ENCODE measurements at places on chromosomes 6 and 20.
A peak's percentile ranks its signal among the peaks of the same experiment; 100 is the strongest.

DNA sequence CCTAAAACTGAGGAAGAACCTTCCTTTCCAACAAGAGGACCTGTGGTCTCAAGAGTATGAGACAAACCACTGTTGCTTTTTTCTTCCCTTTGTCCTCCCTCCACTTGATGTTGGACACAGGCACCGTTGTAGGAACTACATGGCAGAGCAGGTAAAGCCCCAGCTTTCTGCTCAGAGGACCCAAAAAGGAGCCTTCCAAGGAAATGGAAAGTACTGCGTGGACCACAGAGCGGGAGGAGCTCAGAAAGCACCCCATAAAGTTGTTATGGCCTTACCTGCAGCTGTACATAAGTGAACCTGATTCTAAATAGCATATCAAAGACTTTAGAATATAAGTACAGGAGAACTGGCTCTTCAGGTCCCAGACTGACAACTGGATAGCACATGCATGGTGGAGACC, 29.4 kb downstream of the TMEM74B start:
- H3K27ac ChIP-seq, result no peak overlapping the region
- peaks cover 10% of the 10 kb centered on the region for H3K4me1 ChIP-seq
- no peak for DNase-seq
- H3K4me3 ChIP-seq, result no peak overlapping the region
- peaks cover 36% of the 10 kb centered on the region for H3K36me3 ChIP-seq

GRCh38 chr20:35768731-35769664, 2.8 kb upstream of the PHF20 start:
- DNase-seq, result no peak
- peak overlapping the region; percentile 100 for H3K27ac ChIP-seq
- H3K27me3 ChIP-seq, result no peaks in the 10 kb centered on the region
- H3K36me3 ChIP-seq, result peaks cover 15% of the 10 kb centered on the region
- peak overlapping the region; percentile 93 for H3K4me3 ChIP-seq
- H3K4me1 ChIP-seq, result peaks cover 43% of the 10 kb centered on the region

DNA sequence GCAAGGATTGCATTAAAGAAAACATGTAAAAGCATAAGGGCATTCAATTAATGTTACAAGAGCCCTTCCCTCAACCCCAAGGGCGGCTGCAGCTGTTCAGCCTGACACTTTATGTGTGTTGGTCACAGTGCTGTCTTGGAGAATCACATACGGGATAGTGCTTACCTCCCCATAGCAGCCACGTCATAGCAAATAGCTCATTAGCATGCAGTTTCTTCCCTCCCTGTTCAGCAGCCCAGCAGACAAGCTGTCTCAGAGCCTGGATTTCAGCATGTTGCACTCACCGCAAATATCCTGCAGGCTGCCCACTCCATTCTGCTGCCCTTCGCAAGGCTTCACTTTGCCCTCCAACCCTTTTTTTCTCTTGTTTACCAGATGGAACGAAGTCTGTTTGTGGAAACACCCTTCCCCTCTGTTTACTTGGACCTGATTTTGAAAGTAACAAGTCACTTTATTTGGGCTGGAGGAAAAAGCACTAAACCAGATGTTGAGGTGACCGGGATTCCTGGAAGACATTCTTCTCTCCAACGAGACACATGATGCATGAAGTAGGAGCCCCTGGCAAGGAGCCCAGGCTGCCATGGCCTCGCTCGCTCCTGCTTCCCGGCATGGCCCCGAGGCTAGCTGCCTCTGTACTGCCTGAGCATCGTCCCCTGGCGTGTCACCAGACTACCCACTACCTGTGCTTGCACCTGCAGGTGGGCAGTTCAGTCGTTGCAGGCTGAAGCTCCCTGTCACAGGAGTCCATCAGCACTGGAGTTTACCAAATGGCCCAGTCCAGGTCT, 151.6 kb upstream of the GMDS start:
- no peak overlapping the region for H3K27ac ChIP-seq
- H3K4me1 ChIP-seq, result no peaks in the 10 kb centered on the region

GRCh38 chr6:16494793-16495192, 256.4 kb downstream of the GMPR start:
- no peak for DNase-seq
- H3K27me3 ChIP-seq, result no peaks in the 10 kb centered on the region
- H3K4me3 ChIP-seq, result no peak overlapping the region
- peaks cover 31% of the 10 kb centered on the region for H3K4me1 ChIP-seq
- H3K36me3 ChIP-seq, result no peaks in the 10 kb centered on the region
- H3K27ac ChIP-seq, result no peak overlapping the region

DNA sequence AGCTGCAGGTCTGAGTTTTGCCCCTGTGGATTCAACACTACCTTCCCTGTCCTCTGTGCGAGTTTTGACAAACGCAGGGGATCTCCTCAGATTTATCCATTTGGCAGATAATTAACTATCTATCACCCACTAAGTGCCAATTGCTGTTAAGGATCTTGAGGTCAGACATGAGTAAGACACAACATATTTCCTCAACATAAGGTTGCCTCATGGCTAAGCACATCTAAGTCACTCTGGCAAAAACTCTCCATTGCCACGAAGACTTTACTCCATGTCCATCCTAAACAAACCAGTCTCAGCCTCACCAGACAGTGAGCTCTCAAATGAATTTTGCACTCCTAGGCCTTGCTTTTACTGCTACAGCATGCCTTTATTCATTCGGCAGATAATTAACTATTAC, 408.4 kb downstream of the MAFB start:
- H3K4me3 ChIP-seq, result no peak overlapping the region
- H3K27me3 ChIP-seq, result peaks cover 6% of the 10 kb centered on the region
- H3K4me1 ChIP-seq, result no peaks in the 10 kb centered on the region
- no peaks in the 10 kb centered on the region for H3K36me3 ChIP-seq

DNA sequence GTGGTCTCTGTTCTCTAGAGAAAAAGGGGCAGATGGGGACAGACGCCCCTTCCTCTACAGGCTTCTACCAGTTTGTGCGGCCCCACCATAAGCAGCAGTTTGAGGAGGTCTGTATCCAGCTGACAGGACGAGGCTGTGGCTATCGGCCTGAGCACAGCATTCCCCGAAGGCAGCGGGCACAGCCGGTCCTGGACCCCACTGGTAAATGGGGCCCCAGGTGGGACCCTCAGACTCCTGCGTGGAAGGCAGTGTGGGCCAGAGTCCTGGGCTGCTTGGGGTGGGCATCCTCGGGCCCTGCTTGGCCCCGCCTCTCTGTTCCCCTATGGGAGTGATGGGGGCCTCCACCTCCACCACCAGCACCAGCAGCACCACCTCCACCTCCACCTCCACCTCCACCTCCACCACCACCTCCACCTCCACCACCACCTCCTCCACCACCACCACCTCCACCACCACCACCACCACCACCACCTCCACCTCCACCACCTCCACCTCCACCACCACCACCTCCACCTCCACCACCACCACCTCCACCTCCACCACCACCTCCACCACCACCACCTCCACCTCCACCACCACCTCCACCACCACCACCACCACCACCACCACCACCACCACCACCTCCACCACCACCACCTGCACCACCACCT, 3.2 kb upstream of the TNFRSF6B start:
- peak; percentile 52 for DNase-seq
- H3K27me3 ChIP-seq, result no peaks in the 10 kb centered on the region
- H3K4me3 ChIP-seq, result no peak overlapping the region
- no peaks in the 10 kb centered on the region for H3K36me3 ChIP-seq
- no peaks in the 10 kb centered on the region for H3K4me1 ChIP-seq
- H3K27ac ChIP-seq, result peak overlapping the region; percentile 66

- no peaks in the 10 kb centered on the region for H3K36me3 ChIP-seq
- H3K4me1 ChIP-seq, result peaks cover 38% of the 10 kb centered on the region
- DNase-seq, result no peak
- peaks cover 14% of the 10 kb centered on the region for H3K27me3 ChIP-seq
These were observed 74.0 kb upstream of the PTPN1 start for GRCh38 chr20:50436052-50436656.

GRCh38 chr6:33717934-33718455, 6.5 kb upstream of the UQCC2 start:
- DNase-seq, result no peak
- H3K27me3 ChIP-seq, result peaks cover 9% of the 10 kb centered on the region
- H3K36me3 ChIP-seq, result no peaks in the 10 kb centered on the region
- H3K27ac ChIP-seq, result no peak overlapping the region
- no peaks in the 10 kb centered on the region for H3K4me1 ChIP-seq

DNA sequence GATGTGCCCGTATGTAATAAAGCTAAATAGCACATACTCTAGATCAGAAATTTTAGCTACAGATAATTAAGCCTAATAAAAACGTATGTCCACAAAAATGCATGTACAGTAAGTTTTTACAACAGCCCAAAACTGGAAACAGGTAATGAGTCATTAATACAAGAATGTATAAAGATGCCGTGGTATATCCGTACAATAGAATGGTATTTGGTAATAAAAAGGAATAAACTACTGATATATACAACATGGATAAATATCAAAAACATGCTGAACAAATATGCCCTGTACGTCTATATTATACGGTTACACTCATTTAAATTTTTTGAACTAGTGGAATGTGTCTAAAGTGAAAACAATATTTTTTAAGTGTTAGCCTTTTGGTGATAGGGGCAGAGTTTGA, 128.2 kb upstream of the ADGRB3 start:
- no peak overlapping the region for H3K4me3 ChIP-seq
- no peaks in the 10 kb centered on the region for H3K36me3 ChIP-seq
- no peak for DNase-seq
- no peak overlapping the region for H3K27ac ChIP-seq
- no peaks in the 10 kb centered on the region for H3K27me3 ChIP-seq

- no peak overlapping the region for H3K27ac ChIP-seq
- peaks cover 28% of the 10 kb centered on the region for H3K36me3 ChIP-seq
- no peaks in the 10 kb centered on the region for H3K27me3 ChIP-seq
These were observed 17.1 kb downstream of the IFNGR1 start for GRCh38 chr6:137202078-137202477.

GRCh38 chr6:154554491-154554890, 44.0 kb upstream of the CNKSR3 start:
- no peak overlapping the region for H3K27ac ChIP-seq
- DNase-seq, result no peak
- H3K4me3 ChIP-seq, result no peak overlapping the region
- no peaks in the 10 kb centered on the region for H3K36me3 ChIP-seq
- H3K4me1 ChIP-seq, result no peaks in the 10 kb centered on the region

DNA sequence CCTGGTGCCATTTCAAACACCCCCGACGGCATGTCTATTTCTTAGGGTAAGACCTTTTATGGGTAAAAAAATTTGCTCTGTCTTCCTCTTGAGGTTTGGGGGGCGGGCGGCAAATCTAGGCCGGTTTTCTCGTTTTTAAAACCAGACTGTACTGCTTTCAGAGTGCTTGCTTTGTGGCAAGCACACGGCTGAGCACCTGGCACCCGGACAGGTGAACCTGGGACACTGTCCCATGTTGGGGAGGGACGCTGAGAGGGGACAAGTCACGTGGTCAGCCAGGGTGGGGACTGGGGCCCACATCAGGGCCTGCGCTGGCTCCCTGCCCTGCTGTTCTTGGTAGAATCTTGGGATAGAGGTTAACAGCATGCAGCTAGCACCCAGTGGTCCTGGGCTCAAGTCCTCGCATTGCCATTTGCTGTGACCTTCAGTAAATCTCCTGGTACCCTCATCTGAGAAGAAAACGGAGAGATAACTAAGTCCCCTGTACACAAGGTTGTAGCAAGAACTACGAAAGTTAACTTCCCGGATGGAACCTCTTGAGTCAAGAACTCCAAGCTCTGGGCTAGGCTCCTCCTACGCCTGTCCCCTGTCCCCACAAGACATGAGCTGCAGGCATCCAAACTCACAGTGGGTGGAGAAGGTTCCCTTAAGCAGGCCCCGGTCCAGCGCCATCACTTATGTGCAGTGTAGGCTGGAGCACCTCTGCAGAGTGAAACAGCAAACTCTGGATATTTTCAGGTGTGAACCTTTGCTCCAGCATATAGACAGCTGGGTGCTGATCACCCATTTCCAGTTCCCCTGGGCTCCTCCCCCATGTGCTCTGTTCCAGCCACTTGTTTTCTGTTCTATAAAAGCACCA, 41.7 kb downstream of the PMEPA1 start:
- no peaks in the 10 kb centered on the region for H3K27me3 ChIP-seq
- H3K4me1 ChIP-seq, result no peaks in the 10 kb centered on the region
- no peak for DNase-seq
- no peak overlapping the region for H3K4me3 ChIP-seq
- no peak overlapping the region for H3K27ac ChIP-seq

- H3K27me3 ChIP-seq, result no peaks in the 10 kb centered on the region
- no peak overlapping the region for H3K27ac ChIP-seq
- H3K4me1 ChIP-seq, result no peaks in the 10 kb centered on the region
- H3K4me3 ChIP-seq, result no peak overlapping the region
These were observed 422.1 kb downstream of the GJA1 start for GRCh38 chr6:121857551-121857950.

DNA sequence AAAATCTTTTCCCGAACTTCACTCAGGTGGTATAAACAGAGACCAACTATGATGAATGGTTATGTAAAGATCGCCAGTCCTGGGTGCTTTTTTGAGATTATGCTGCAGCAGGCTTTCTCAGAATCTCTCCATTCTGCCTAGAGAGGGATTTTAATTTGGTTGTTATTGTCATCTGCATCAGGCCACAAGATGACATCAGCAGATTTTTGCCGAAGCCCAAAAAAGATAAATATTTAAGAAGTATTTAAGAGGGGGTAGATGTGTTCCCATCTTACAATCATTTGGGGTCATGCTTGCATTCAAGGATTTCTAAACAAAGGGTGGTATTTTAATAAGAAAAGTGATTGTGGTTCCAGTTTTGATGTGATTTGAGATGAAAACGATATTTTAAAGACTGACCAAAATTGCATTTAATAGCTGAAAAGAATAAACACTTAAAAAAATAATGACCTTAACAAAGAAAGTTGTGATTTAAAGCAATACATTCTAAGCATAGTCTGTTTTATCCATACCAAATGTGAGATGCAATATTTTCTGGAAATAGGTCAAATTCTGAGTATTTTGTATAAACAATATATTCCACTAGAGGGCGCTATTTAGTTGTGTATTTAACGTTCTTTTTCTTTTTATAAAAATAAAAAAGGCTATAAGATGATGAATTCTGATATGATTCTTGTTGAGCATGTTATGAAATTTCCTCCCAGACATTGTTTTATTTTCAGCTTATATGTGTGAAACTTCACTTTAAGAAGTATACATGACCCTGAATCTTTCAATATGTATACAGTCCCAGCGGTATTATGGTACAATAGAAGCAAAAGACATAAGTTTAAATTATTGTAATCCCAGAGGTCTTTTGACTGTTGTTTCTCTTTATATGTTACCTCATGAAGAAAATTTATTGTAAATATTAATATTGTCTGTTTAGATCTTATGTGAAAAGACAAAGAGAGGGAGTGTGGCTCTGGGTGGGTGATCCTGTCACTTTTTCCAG, 51.0 kb upstream of the ZFP64 start:
- peaks cover 8% of the 10 kb centered on the region for H3K27me3 ChIP-seq
- no peak overlapping the region for H3K27ac ChIP-seq
- no peaks in the 10 kb centered on the region for H3K4me1 ChIP-seq
- H3K4me3 ChIP-seq, result no peak overlapping the region

DNA sequence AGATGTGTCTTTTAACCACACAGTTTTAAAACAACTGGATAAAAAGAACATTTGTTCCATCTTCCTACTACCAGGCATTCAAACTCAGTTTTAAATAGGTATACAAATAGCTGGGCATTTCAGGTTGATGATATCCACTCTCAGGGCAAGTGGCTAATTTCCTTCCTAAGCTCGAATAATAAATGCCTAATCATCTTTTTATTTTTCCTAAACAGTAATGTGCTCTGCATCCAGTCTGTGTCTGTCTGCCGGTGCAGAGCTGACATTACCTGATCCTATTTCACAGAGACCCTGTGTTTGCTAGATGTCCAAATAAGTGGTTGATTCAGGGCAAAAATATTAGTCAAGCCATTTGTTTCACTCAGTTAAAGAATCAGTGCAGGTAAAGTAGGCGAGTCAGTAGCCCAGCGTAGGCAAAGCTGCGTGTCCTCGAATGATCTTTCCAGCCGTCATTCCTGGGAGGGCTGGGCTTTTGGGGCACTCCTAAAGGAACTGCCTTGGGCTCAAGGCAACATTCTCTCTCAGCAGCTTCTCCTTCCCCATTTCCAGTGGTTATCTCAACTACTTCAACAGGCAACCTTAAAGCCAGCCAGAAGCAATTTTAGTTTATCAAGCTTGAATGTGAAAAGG, 74.2 kb upstream of the BMP2 start:
- no peak for DNase-seq
- H3K27me3 ChIP-seq, result no peaks in the 10 kb centered on the region
- no peaks in the 10 kb centered on the region for H3K4me1 ChIP-seq
